ENCODE measurements at places on chromosomes 13 and 19.

GRCh38 chr19:11552666-11553372 lies 6.2 kb downstream of the ELOF1 start:
- DNase-seq, result no peak

- DNase-seq, result no peak
Measured at GRCh38 chr19:30522341-30522740, 150.2 kb downstream of the ZNF536 start.

DNA sequence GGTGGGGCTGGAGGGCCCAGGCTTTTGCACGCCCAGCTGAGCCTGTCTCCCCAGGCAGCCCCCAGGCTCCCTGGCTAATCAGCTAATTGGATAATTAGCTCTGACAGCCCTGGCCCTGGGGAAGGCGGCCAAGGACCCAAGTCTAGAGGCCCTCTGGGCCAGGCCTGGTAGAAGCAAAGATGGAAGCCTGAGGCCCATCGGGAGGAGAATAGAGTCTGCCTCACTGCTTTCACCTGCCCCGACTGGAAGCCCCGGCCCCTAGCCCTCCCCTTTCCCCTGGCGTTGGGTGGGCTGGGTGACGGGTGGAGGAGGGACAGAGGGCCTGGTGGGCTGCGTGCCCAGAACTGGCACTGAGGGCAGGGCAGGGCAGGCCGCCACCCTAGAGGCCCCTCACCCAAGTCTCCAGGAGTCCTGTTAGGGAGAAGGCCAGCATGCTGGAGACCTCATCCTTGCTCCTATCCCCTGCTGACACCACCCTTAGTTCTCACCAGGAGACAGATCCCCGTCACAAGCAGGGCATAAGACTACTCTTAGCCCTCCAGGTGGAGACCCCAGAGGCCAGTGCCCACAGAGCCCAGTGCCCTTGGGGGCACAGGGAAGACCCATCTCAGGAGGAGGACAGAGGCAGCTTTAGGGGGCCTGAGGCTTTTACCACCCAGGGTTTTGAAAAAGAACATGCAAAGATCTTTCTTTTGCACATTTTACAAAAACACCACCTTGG lies 12.0 kb downstream of the LYL1 start:
- DNase-seq, result no peak

DNA sequence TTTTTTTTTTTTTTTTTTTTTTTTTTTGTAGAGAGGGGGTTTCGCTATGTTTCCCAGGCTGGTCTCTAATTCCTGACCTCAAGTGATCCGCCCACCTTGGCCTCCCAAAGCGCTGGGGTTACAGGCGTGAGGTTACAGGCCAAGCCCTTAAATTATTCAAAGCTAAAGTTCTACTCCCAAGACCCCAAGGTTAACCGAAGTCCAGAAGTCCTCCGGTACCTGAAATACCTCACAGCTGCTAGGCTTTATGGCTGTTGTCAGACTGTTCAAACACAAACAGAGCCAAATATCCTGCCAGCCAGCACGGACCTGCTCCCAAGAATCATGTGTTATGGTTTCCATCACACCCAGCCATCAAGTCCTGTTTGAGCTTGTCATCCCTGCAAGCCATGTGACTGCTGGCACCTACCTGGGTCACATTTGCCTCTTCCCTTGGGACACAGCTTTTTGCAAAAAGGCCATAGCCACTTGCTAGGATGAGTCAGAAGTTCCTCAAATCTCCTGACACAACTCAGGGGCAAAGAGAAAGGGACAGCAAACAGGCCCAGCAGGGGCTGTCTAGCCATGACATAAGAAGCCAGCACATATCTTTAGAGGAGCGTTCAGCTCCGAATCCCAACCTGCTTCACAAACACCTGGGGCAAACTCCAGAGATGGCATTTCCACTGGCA lies 129.9 kb downstream of the FOXO1 start:
- no peak for DNase-seq

- DNase-seq, result no peak
Measured at GRCh38 chr13:108586826-108587225, 42.6 kb upstream of the MYO16 start.

All from AG04449 (cell line).